ENCODE measurements at places on chromosomes 2 and 18.

DNA sequence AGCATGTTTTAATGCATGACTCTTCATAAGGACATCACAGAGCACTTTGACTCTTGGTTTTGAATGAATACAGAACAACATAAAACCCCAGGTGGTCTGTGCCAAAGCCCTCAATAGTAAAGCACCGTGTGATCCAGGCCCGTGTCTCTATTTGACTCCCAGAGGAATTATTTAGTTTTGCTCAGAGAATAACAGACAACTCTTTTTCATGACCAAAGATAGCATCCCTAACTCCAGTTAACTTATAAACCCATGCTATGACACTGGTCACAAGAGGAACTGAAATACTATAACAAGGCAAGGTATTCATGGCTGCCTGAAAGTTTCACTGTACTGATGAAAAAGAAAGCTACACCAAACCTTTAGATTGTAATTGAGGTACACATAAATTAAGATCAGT is 128.4 kb downstream of the IKZF2 start:
- DNase-seq = no peak

DNA sequence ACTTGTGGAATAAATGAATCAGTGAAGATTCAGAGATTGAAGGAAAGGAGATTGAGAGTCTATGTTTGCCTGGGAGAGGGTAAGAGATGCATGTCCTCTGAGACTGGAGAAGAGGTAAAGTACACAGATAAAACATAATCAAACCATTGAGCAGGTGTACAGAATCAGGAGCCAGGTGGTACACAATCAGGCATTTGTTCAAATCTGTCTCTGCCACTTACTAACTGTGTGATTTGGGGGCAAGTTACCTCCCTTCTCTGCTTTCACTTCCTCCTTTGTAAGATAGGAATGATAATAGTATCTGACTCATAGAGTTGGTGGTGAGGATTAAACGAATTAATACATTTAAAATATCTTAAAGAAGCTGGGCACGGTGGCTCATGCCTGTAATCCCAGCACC is 94.0 kb downstream of the CDK15 start:
- no peak for DNase-seq

GRCh38 chr2:217858519-217859491 is 144.0 kb downstream of the TNS1 start:
- no peak for DNase-seq

DNA sequence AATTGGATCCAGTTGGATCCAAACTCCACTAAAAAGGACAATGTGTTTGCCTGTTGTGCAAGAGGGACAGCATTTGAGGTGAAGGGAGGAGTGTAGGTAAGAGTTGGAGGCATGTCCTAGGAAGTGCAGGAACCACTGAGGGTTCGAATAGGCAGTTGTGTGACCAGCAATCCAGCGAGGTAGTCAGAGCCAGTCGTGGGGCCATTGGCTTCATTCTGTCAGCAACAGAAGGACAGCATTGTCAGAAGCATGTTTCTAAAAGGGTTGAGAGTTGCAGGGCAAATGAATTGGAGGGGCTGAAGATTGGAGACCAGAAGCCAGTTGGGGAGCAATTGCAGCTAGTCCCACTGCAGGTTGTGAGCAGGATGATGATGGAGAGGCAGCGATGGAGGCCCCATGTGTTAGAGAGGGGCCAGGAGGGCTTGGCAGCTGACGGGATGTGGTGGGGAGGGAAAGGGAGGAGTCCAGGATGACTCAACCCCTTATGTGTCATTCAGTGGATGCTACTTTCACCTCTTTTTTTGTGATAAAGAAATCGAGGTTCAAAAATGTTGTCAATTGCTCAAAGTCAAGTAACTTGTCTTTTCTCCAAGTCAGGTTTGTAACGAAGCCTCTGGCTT is 96.7 kb upstream of the SIX3 start:
- no peak for DNase-seq

GRCh38 chr2:30768036-30768686 is 39.1 kb downstream of the CAPN13 start:
- DNase-seq = no peak

GRCh38 chr18:36424741-36425142 is 127.2 kb downstream of the FHOD3 start:
- DNase-seq = no peak

GRCh38 chr2:153823880-153824279 is 47.8 kb upstream of the GALNT13 start:
- no peak for DNase-seq

DNA sequence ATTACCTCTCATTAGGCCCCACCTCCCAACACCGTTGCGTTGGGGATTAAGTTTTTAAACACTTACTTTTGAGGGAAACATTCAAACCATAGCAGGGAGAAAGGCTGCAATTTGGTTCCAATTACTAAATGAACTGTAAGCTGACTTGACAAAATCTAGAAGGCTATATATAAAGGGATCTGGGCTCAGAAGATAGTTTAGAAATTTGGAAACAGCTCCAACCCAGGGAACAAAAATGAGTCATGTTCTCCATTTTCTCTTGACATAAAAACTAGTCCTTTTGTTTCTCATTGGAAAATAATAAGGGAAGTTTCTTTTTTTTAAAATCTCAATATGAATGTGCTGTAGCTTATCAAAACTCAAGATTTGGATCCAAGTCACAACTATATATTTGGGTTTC is 17.5 kb downstream of the MOGAT1 start:
- no peak for DNase-seq

DNA sequence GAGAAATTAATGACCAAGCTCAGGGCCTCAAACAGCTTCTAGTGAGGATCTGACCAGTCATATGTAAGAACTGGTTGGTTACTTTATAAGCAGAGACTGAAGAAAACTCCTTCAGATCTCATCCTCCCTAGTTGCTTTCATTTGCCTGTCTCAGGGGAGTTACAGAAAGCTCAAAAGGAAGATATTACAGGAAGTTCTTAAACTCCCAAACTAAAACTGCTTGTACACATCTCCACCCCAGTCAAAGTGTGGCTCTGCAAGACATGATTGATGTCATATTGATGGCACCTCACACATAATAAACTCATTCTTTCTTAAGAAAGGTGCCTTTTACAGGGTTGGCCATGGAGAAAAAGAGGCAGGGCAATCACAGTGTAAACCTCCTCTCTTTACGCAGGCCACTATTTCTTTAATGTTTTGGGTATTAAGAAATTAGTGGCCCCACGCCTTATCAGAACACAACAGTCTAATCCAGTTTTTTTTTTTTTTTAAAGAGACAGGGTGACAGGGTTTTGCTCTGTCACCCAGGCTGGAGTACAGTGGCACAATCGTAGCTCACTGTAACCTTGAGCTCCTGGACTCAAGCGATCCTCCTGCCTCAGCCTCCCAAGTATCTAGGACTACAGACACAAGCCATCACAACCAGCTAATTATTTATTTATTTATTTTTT is 62.6 kb upstream of the STK17B start:
- no peak for DNase-seq

DNA sequence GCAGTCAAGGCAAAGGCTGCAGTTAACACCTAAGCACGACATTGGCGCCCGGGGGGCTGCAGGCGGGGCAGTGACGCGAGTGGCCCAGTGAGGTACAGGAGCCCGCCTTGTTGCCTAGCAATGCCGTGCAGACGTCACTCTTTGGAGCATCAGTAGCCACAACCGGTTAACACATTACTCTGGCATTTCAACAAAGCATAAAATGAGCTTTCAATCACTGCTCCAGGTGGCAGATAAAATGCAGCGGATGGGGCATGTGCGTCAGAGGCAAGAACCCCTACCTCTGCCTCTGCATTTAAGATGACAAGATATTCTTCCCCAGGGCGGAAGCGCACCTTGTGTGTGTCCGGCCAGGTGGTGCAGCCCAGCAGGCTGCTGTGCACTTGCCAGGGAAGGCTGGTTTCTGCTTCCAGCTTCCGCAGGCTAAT is 139.4 kb downstream of the MTCL1 start:
- DNase-seq = peak; percentile 33

GRCh38 chr2:217482056-217482710 is 520.6 kb downstream of the TNS1 start:
- no peak for DNase-seq

DNA sequence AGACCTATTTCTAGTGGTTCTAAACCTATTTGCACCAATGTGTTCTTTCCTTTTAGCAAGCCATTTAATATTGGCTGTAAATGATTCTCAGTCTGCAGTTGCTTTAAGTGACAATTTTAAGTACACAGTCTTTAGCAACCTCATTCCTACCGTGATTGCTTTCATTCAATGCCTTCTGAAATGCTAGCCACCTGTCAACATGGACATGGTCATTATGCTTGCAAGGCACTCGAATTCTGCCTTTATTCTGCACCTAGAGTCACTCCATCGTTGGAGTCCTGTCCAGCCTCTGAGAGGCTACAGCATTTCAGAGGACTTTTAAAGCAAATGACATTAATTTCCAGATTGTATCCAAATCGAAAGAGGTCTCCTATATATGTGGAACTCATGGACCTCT is 115.1 kb downstream of the IRS1 start:
- DNase-seq = no peak

GRCh38 chr2:88693911-88694414 is 2.5 kb downstream of the RPIA start:
- no peak for DNase-seq

DNA sequence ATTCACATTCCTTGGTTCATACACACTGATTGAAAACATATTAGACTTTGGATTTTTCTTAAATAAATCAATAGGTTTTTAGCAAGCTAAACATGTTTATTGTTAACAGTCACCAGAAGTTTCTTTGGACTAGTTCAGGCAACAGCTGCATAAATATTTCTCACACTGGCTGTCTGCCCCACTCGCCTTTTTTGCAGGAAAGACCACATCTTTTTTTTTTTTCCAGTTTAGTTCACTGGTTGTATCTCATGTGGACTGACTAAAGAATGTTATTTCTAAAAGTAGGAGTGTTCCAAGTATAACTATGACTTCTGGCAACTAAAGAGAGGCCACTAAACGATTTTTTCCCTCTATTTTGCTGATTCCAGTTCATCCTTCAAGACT is 31.1 kb downstream of the SLC40A1 start:
- DNase-seq = no peak

- no peak for DNase-seq
Observed at GRCh38 chr2:191218292-191218898, 26.8 kb upstream of the MYO1B start.

DNA sequence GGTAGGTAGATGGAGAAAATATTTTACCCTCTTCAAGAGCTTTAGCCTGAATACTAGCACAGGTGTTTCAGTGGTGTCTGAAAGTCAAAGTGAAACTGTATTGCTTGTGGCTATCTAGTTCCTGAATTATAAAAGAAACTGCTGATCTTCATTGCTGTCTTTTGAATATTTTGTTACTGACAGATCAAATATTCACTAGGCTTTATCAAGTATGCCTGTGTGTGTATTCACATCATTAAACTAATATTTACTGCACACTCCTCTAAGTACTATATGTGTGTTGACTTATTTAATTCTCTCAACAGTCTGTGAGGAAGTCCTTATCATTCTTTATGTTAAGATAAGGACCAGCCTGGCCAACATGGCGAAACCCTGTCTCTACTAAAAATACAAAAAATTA is 139.6 kb downstream of the SOCS6 start:
- DNase-seq = no peak

DNA sequence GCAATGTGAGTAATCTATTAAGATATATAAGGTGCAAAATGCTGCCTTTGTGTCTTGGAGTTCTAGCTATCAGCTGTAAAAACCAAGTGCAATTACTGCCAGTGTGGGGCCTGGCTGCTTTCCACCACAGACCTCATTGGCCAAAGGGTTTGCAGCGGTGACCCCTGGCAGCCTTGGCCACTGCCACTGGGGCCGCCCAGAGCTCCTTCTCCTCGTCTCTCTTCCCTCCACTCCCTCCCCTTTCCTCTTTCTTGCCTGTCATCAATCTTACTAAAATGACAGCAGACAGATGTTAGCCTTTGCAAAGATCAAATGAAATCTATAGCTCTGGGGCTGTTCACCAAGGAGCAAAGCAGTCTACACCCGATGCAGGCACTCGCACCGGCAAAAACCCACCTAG is 986.3 kb downstream of the BCL11A start:
- no peak for DNase-seq

GRCh38 chr2:11786592-11786991 is 40.2 kb downstream of the LPIN1 start:
- DNase-seq = no peak

GRCh38 chr18:45249246-45249661 is 366.0 kb upstream of the SLC14A2 start:
- DNase-seq = no peak

- no peak for DNase-seq
Observed at GRCh38 chr2:20436716-20437470, 10.0 kb upstream of the RHOB start.

GRCh38 chr2:128986026-128986715 is 667.5 kb upstream of the HS6ST1 start:
- no peak for DNase-seq

GRCh38 chr18:79460481-79461300 is 65.0 kb downstream of the NFATC1 start:
- DNase-seq = no peak

GRCh38 chr2:37396890-37397565 is 52.6 kb downstream of the QPCT start:
- DNase-seq = no peak

GRCh38 chr2:155663265-155663664 is 669.3 kb downstream of the NR4A2 start:
- no peak for DNase-seq

- peak; percentile 99 for DNase-seq
Observed at GRCh38 chr18:71902482-71902881, 641.7 kb downstream of the CBLN2 start.

GRCh38 chr2:43934567-43934966 is 61.2 kb downstream of the LRPPRC start:
- DNase-seq = no peak

- no peak for DNase-seq
Observed at GRCh38 chr2:191749181-191749540, 71.2 kb downstream of the NABP1 start.

DNA sequence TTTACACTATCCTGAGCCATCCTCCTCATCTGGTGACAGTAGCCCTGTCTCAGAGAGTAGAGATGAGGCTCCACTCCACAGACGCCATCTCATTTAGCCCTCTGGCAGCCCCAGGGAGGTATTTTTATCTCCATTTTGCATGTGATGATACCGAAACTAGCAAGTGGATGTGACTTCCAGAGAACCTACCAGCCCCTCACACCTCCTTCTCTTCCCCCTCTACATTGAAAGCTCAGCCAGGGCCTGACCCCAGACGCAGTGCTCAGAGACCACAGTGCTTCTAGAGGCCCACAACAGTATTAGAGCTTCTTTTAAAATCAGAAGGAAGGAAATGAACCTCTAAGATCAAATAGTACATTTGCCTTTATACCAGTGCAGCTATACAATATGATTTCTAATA is 8.3 kb downstream of the GYPC start:
- DNase-seq = no peak

GRCh38 chr2:48693066-48693465 is 62.5 kb downstream of the LHCGR start:
- no peak for DNase-seq

DNA sequence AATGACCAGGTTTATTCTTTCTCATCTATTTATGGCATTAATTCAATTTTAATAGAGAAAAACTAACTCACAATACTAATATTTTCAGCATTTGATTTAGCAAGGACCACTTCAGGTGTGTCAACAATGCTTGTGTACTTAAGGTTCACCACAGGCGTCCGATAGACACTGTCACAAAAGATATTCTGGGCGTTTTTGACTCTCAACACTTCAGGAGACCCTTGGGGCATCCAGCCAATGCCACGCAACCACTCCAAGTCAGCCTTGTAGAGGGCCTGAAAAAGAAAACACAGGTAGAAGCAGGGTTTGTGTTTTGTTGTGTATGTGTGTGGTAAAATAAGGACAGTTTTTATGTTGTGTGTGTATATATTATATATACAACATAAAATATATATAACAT is 158.2 kb downstream of the NEB start:
- peak; percentile 9 for DNase-seq

GRCh38 chr2:19932928-19933327 is 31.1 kb upstream of the TTC32 start:
- no peak for DNase-seq

GRCh38 chr2:127511917-127512316 is 14.4 kb downstream of the IWS1 start:
- DNase-seq = no peak

All from NCI-H1436 treated with DMSO at 0.1 percent for 48 hours (cell line).